ENCODE measurements at places on chromosomes 2 and 18.

GRCh38 chr2:29202819-29203495 is 87.7 kb downstream of the CLIP4 start:
- no peak for DNase-seq

GRCh38 chr18:26772691-26773090 is 92.8 kb downstream of the AQP4 start:
- DNase-seq = no peak

- no peak for DNase-seq
These were observed 19.1 kb downstream of the SERTAD2 start for GRCh38 chr2:64634345-64635267.

GRCh38 chr2:238650536-238650935 is 197.3 kb upstream of the TWIST2 start:
- no peak for DNase-seq

DNA sequence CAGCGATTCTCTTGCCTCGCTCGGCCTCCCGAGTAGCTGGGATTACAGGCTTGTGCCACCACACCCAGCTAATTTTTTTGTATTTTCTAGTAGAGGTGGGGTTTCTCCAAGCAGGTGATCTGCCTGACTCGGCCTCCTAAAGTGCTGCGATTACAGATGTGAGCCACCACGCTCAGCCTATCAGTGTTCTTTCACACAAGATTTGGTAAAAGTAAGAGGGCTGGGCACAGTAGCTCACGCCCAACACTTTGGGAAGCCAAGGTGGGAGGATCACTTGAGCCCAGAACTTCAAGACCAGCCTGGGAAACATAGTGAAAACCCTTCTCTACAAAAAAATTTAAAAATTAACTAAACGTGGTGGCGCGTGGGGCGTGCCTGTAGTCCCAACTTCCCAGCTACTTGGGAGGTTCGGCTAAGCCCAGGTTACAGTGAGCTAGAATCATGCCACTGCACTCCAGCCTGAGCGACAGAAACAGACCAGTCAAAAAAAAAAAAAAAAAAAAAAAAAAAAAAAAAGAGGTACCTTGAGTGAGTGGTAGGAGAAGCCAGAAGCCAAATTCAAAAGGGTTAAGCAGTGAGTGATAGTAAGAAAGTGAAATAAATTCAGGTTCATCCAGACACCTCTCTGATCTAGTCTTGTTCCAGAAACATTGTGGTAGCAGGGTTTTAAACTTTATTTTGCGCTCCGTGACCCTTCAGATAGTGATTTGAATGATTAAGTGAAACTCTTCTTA is 981 bp downstream of the MRPL53 start:
- no peak for DNase-seq

- DNase-seq = no peak
These were observed 144.1 kb upstream of the NCK2 start for GRCh38 chr2:105600602-105600948.

DNA sequence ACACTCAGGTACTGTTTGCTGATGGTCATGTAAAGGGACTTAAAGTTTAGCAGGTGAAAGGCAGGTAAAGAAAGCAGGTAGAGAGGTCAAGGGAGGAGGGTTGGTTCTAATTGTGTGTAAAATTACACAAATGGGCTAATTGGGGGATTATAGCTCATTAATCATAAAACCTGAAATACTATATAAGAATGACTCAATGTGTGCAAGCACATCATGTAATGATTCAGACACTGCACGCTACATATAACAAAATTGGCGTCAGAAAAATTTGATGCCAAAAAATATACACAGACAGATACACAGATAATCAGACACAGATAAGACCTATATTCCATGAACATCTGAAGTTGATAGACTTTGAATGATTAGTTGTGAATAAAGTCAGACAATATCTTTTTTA is 120.7 kb upstream of the LMAN1 start:
- no peak for DNase-seq

GRCh38 chr2:21404137-21404536 is 280.4 kb downstream of the TDRD15 start:
- no peak for DNase-seq

GRCh38 chr2:72081451-72081850 is 66.2 kb downstream of the CYP26B1 start:
- DNase-seq = no peak

DNA sequence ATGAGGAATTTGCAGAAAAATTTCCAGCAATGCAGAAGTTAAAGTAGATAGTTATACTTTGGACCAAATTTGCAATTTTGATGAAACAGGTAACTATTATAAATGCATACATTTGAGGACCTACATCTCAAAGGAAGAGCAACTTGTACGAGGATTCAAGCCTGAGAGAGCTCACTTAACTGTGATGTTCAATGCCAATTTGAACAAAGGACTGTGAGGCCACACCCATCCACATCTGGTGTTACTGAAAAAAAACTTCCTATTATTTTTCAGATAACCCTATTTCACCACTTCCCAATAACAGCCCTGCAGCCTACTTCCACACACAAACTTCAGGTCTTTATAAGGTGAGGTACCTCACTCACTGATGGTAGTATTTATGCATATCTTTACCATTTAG is 203.5 kb upstream of the NABP1 start:
- no peak for DNase-seq

DNA sequence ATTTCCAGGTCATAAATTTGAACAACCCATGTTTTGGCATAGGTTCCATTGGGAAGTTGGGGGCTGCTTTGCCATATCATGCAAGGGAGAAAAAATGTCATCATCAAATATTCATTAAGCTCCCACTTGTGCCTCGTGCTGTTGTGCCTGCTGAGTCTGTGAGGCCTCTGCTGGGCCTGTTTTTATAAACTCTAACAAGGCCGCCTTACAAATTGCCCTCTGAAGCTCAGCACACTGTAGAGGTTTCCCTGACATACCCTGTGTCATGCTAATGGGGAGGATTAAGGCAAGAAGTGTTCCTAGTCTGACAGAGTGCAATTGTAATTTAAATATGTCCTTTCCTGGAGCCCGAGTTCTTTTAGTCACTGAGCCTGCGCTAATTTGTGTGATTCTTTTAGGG is 17.6 kb downstream of the OSBPL6 start:
- DNase-seq = no peak

DNA sequence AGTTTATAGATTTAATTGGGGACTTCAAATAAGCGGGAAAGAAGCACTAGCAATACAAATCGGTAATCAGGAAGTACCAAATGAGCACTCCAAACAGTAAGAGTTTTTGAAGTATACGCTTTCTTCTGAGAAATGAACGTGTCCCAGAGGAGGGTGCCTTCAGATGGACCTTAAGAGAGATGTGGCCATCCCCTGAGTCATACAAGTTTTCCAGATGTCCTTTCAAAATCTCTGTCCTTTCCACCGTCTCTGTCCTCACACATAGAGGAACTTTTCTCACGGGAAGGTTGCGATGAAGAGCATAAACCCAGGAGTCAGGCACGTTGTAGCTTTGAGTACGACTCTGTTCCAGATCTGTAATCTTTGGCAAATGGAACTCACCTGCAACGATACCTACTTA is 1.7 kb upstream of the SMAD2 start:
- no peak for DNase-seq

- no peak for DNase-seq
These were observed 18.0 kb downstream of the PAX3 start for GRCh38 chr2:222280795-222281194.

DNA sequence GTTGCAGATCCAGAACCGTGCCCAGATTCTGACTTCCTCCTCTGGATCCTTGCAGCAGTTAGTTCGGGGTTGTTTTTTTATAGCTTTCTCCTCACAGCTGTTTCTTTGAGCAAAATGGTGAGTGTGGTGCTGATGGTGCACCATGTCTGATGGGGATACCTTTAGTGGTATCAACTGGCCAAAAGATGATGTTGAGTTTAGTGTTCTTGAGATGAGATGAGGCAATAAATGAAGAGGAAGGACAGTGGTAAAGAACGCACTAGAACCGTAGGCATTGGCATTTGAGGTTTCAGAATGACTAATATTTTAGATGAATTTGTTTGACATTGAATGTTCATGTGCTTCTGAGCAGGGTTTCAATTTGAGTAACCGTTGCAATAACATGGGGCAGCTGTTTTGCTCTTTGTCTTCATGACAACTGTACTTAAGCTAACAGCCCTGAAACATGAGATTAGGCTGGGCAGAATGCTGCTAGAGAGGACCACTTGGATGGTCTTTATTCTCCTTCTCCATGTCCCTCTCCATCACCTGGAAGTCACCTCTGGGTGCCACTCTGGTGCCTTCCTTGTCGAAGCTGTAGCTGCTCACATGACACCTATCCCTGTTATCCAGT is 3.9 kb downstream of the CTLA4 start:
- DNase-seq = no peak

DNA sequence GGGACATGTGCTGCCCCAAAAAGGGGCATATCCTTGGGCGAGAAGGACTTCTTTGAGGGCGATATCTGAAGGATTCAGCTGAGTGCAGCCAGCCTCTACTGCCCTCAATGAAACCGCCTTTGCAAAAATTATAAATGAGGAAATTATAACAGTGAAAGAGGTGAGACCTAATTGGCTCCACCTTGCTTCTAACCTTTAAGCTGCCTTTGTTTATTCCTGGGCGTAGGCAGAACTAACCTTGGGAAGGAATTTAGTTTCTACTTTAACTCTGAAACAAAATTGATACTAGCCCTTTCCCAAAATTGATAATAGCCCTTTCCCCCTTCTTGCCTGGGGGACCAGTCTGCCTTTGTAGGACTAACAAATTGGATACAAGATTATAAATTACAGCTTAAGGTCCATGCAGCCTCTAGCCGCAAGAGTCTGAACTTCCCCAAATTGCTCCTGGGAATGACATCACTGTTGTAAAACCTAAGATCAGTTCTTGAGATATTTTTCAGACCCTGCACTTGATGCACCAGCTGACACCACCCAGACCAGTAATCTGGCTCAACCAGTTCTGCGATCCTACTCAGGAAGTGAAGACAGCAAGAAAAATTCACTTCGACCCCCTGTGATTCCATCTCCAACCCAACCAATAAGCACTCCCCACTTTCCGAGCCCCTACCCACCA is 36.0 kb upstream of the ASAP2 start:
- no peak for DNase-seq

DNA sequence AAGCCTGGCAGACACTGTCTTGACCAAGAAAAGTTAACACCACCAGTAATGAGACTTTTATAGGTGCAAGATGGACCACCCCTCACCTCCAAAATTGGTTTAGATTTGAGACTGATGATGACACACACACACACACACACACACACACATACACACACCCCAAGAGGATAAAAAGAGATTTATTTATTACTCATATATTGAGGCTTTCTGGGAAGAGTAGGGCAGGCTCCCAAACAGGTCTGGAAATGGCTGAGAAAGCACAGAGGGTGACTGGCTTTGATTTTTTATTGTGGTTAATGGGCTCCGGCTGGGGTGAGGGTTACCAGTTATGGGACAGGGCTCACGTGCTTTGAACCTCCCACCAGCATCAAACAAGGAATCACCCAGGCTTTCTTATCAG is 54.2 kb upstream of the ADAM23 start:
- no peak for DNase-seq

DNA sequence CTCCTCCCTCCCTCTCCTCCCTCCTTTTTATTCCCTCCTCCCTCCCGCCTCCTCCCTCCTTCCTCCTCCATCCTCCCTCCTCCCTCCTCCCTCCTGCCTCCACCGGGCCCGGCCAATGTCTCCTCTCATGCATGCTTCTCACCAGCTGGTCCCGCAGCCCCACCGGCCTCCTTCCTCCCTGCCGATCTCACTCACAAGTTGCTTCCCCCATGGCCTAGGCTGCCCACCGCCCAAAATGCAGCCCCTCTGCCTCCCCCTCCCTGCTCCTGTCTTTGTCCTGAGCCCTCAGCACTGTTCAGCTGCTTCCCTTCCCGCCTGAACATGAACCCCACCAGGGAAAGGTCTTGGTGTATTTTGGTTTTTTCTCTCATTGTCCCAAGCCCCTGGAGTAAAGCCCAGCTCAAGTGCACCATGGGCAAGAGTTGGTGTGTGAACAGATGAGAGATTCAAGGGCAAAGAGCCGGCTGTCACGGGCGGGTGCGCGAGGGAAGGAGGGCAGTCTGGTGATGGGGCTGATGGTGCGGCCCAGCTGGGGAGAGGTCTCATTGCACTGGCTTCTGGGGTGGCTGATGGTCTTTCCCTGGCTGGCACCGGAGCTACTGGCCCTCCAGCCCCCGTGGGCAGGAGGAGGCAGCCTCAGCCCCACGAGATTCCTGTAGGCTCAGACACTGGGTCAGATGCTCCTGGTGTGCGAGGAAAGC is 117.6 kb downstream of the TWIST2 start:
- no peak for DNase-seq

DNA sequence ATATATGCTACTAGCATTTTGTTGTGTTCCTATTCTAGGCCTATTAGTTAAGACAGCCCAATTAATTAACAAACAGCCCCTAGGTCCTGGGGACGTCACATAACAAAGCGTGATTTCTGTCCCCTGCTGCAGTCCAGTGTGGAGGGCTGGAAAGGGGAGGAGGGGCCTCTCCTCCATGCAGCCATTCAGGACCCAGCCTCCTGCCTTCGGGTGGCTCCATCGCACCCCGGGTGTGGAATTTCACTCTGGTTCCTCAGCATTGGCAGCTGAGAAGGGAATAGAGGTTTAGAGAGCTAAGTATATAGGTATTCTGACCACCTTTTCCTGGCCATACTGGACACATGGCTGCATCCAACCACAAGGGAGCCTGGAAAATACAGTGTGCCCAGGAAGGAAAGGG is 42.4 kb downstream of the MC2R start:
- no peak for DNase-seq

GRCh38 chr2:232162187-232162586 is 200.7 kb downstream of the DIS3L2 start:
- DNase-seq = no peak

GRCh38 chr18:62452280-62452831 is 70.5 kb upstream of the ZCCHC2 start:
- DNase-seq = no peak

- no peak for DNase-seq
These were observed 129.4 kb downstream of the ZEB2 start for GRCh38 chr2:144390424-144391020.

DNA sequence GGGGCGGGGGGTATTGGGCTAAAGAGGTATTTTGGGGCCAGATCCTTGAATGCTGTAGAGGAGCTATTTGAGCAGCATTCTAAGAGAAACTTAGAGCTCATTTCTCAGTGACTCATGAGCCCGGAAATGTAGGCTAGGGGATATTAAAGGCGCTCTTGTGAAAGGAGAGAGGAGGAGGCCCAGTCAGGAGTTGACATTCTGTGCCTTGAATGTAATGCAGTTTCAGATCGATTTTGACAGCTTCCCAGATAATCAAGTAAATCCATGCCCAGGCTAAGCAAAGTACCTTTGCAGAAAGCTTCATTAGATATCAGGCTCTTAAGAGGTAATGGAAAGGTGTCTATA is 1.5 kb downstream of the CAB39 start:
- DNase-seq = no peak

GRCh38 chr18:60246606-60247005 is 126.0 kb downstream of the MC4R start:
- no peak for DNase-seq

- DNase-seq = no peak
These were observed 10.8 kb upstream of the NEDD4L start for GRCh38 chr18:58033216-58033615.

DNA sequence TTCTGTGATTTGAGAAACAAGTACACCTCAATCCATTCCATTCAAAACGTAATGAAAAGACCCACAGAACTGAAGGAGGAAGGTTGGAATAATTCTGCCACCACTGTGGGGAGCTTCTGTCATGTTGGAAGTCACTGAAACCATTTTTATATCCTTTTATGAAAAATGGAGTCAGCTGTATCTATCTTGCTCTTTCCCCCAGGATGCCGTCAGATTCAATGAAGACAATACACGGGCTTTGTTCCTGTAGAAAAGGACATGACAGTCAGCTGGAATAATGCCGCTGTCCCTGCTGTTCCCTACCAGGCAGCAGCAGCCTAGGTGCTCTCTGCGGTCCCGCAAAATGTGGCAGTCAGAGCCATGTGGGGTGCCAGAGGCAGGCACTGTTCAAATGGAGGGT is 52.5 kb upstream of the APCDD1 start:
- no peak for DNase-seq
